ENCODE measurements at places on chromosomes 4 and X. TPM values are rescaled to one million over a fixed set of nuclear protein-coding genes. Genes with fewer than 3 reads are reported as not detected.

The SULT1B1 gene
- 68.2 TPM for total RNA-seq

DNA sequence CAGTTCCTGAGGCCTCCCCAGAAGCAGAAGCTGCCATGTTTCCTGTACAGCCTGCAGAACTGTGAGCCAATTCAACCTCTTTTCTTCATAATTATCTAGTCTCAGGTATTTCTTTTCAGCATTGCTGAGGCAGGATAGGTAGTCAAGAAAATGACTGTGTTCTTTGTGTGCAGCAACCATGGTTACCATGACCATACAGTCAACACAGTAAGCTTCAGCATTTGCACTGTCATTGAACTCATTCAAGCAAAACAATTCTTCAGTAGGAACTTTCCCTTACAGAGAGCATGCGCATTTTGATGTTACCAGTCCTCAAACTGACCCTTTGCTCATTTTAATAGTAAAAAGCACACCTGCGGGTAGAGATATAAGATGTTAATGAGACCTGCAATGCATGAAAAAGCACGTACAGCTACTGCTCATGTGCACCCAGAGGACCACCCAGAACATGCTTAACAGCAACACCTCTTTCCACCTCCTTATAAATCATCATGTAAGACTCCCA is 180.8 kb downstream of the PRKX start:
- DNase-seq, result no peak

DNA sequence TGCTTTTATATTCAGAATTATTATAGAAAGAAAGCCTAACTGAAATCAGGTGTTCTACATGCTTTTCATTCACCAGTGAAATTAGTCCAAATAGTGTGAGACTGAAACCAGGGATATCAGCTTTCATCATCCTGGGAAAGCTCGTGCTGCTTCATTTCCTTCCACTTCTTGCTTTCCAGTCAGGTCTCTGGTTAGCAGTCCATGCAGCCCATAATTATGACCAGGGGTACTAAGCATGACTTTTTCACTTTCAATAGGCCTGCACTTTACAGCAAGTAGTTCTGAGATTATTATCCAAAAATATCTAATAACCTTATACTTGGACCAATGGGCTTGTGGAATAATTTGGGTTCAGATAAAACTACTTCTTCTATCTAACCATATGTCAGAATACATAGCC is 673.2 kb upstream of the MAGEB2 start:
- DNase-seq, result no peak

- DNase-seq, result peak; percentile 37
Measured at GRCh38 chr4:80202741-80203553, 5.6 kb downstream of the PRDM8 start.

DNA sequence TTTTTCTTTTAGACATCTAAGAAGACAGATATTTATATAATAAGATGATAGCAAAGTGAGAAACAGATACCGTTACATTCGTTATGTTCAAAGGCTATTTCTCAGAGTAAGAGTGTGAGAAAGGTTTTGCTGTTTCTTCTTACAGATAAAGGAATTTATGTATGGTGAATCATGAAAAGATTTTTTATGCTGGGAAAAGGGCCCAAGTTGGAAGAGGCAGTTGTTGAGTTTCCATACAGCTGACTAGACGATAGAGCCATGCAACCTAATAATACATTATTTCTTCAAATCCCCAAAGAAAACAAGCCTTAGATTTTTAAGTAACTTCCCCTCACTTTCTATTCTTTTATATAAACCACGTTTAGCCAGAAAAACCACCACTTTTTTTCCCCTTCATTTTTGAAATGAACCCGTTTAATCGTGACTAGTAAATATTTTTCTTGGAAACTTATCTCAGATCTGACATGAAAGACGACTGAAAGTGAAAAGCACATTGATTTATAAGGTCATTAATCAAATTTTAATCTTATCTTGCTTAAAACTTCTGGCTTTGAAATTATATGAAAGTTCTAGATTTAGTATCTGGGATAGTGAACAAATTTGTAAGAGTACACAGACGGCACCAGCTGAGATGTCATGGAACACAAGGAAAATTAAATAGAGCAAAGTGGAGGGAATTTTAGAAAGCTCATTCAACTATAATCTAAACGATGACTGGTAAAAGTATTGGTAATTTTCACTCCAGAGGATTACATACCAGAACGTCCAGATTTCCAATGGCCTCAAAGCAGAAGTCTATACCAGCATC is 10.9 kb downstream of the ADH6 start:
- no peak for DNase-seq

GRCh38 chrX:149570668-149571067 is 16.6 kb downstream of the MAGEA9B start:
- no peak for DNase-seq

GRCh38 chrX:3938587-3938986 is 225.1 kb upstream of the PRKX start:
- DNase-seq, result no peak

The HS3ST1 gene
- 1.3 TPM for total RNA-seq

- no peak for DNase-seq
Measured at GRCh38 chr4:1685235-1686150, 1.4 kb upstream of the FAM53A start.

- DNase-seq, result no peak
Measured at GRCh38 chrX:19791562-19791961, 95.8 kb downstream of the SH3KBP1 start.

The CXCL3 gene
- 1.3 TPM for total RNA-seq

The AFM gene
- not detected for total RNA-seq

DNA sequence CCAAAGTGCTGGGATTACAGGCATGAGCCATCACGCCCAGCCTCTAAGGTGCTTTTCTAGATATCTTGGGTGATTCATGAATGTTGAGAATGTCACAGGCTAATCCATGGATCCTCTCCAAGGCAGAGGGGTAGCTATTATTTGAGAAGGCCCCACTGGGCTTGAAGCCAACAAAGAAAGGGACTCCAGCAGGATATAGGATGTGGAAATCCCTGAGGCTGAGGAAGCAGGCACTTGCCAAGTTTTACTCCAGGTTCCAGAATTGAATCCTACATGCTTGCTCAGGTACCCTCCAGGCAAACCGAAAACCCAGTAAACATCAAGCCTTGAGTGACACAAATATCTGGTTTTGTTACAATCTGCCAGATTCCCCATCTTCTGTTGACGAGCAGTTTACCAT is 15.8 kb downstream of the NLGN3 start:
- no peak for DNase-seq

The CSAG3 gene
- not detected for total RNA-seq

- no peak for DNase-seq
Measured at GRCh38 chr4:152278505-152279233, 257.2 kb downstream of the FBXW7 start.

- DNase-seq, result peak; percentile 38
Measured at GRCh38 chrX:10071451-10072144, 85.2 kb upstream of the CLCN4 start.

DNA sequence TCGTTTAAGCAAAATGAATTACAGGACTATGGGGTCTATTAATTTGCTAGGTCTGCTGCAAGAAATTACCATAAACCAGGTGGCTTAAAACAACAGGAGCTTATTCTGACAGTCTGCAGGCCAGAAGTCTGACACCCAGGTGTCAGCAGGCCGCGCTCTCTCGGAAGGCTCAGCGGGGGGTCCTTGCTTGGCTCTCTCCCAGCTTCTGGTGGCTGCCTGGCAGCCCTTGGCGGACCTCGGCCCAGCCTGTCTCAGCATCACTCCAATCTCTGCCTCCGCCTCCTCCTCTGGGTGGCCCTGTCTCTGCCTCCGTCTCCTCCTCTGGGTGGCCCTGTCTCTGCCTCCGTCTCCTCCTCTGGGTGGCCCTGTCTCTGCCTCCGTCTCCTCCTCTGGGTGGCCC is 580.5 kb upstream of the FAT1 start:
- DNase-seq, result no peak

Measured in endothelial cell of umbilical vein (primary cell).